NCI-H524 (cell line): ENCODE measurements at places on chromosomes 13 and 19.
A peak's percentile ranks its signal among the peaks of the same experiment; 100 is the strongest.

DNA sequence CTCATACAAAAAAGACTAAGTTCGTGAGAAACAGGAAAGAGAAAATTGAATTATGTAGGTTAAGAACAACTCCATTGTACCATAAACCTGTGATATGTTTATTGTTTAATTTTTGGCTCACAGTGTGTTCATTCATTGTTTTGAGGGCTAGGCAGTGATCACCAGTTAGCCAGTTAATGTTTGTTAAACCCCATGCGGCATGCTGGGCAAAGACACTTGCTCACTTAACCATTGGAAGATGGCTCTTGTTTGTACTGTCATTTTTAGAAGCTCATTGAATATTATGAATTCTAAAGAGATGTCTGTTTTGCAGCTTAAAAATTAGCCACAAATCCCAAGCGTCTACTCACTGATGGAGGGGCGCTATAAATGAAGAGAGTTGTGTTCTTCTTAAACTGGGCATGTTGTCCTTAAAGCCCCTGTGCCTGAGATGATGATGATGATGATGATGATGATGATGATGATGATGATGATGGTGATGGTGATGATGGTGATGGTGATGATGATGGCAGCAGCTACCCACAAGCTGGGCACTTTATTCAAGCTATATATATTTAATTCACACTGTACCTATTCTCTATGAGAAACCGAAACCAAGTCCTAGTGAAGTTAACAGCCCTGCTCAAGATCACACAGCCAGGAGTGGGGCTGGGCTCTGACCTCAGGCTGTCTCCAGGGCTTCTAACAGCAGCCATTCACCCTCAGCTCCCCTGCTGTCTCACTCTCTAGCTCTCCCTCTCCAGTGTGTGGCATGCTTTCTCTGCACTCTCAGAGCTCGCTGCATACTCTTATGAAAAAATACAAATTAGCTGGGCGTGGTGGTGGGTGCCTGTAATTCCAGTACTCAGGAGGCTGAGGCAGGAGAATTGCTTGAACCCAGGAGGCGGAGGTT is 169.1 kb downstream of the SHISA2 start:
- no peak for DNase-seq

DNA sequence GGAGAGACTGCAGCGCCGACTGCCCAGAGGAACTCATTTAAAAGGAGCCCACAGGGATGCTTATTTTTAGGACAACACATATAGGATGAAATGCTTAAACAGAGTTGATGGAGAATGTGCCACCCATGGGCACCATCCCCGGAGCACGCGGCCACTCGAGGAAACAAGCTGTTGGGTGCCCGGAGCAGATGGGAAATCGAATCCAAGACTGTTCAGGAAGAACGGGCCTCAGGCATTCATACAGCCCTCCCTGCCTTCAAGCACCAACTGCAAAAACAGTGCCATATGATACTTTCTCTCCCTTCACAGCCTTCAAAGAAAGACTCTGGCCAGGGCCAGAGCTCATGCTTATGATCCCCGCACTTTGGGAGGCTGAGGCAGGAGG is 40.2 kb downstream of the RAB20 start:
- DNase-seq: no peak

- no peak for DNase-seq
Observed at GRCh38 chr13:31166591-31166990, 4.9 kb upstream of the HSPH1 start.

- DNase-seq: peak; percentile 32
Observed at GRCh38 chr19:43519436-43520088, 7.4 kb downstream of the ETHE1 start.

DNA sequence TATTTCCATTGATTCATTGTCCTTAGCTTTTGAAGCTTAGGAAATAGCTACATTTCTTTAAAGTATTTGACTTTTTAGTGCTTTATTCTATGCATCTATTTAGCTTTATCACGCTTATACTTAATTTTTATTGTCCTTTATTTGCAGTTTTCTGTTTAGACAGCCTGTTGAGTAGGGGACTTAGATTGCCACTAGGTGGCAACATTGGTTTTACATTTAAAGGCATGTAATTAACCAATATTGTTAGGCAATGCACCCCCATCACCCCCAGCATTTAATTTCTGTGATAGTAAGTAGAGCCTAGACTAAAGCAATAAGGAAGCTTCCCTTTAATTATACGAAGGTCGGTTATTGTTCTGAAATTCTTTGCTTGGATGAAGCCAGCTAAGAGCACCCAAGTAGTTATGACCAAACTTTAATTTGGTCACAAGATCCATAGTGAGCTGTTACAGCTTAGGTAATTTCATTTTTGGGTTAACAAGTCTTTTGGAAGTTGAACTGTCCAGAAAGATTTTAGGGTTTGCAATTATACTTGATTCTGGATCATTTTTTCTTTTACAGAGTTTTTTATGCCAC is 36.5 kb downstream of the B3GLCT start:
- no peak for DNase-seq

GRCh38 chr13:44385847-44386246 is 12.2 kb downstream of the SERP2 start:
- no peak for DNase-seq

DNA sequence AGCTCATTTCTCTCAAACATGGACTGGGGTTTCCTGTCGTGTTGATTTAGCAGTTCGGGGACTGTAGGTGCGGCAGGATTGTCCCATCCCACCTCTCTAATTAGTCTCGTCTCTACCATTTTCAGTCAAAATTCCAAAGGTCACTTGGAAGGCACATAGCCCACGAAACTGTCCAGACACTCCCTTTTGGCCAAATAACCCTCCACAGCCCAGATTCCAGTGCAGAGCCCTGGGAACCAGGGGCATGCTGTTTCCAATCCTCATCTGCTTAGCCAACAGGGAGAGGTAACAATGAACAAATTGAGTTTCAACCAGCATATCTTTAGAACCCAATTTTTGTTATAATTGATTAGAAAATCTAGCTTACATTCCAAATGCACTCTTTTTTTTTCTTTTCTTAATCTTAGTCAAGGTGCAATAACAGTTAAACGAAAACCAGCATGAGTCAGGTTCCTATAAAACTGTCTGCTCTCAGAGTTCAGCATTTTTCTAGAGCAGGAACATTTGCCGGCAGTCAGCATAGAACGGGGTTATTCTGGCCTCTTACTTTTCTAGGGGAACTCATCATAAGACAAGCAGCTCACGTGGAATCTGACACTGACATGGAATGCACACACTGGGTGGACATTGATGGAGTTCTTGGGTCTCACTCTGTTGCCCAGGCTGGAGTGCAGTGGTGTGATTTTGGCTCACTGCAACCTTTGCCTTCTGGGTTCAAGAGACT is 14.4 kb upstream of the CEBPA start:
- DNase-seq: no peak

DNA sequence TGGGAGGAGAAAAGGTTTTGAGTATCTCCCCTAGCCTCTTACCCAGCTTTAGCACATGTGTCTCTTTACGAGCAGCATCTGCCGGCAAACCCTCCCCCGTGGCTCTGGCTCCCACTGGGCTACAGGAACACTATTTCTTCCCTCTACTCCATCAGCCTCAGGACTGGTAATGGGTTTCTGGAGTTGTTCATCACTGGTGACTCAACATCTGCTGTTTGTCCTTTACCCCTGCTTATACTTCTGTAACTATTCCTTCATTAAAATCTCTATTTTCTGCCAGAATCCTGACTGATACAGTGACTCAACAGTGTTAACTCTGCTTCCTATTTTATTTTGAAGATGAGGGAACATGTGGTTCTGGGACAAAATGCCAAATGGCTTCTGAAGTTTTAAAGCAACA is 437.3 kb upstream of the HTR2A start:
- DNase-seq: peak; percentile 9

DNA sequence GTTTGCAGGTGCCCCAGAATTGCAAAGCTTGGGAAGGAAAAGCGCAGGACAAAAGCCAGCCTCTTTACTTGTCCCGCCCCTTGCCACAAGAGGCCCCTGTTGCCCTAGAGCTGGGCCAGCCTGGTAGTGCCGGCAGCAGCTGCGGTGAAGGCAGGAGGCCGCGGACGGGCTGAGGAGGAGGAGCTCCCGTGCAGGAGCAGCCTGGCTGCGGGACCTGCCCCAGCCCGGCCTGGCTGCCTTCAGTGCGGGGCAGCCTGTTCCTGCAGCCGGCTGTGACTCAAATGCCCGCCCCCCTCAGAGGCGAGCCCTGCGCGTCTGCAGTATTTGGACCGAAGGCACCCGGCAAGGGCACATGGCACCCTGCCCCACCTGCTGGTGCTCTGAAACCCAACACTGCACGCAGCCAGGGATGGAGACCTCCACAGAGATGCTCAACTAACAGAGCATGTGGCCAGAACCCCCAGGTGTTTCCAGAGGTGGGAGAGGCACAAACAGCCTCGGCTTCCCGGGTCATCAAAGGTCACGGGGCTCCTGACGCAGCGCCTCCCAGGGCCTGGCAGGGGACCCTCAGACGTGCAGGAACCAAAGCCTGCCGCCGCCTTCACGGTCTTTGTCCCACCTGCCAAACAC is 29.7 kb downstream of the NAXD start:
- peak; percentile 33 for DNase-seq
